MV-4-11 (cell line): ENCODE measurements at places on chromosomes 7 and 10.

GRCh38 chr10:113515161-113515560 is 37.7 kb upstream of the HABP2 start:
- DNase-seq = no peak

DNA sequence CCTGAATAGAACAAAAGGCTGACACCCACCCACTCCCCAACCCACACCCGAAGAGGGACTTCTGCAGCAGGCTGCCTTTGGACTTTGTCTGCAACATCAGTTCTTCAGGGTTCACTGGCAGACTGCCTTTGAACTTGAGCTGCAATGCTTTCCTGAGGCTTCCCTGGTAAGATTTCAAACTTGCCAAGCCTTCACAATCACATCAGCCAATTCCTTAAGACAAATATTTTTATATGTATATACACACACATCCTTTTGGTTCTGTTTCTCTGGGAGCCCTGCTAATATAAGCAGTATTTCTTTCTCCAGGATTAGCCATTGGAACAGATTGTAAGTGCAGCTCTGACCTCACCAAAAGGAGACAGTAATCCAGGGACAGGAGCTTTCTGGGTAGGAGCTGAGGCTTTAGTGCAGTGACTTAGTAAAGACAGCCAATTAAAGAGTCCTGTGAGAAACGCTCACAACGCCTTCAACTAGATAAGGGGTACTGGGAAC is 55.6 kb upstream of the KMT2E start:
- no peak for DNase-seq

- peak; percentile 16 for DNase-seq
Observed at GRCh38 chr10:35372329-35372728, 36.0 kb downstream of the CCNY start.

DNA sequence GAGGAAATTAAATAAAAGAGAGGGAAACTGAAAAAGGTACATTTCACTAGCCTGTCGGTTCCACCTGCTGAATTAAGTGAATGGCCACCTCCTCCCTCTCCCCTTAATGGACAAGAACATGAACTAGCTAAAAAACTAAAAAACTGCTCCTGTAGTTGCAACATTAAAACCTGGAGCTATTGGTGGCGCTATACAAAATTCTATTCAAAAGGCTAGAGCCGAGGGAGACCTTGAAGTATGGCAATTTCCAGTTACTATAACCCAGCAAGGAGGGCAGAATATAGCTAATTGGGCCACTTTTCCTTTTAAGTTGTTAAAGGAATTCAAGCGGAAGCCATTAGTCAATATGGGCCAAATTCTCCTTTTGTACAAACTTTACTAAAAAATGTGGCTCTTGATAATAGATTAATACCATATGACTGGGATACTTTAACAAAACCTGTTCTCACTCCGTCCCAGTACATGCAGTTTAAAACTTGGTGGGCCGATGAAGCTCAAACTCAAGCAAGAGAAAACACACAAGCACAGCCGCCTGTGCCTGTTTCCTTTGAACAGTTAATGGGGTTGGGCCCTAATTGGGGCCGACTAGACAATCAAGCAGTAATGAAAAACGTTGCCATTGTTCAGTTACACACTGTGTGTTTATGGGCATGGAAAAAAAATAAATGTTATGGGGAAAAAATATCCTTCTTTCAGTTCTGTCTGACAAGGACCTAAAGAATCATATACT is 6.5 kb upstream of the CHST3 start:
- no peak for DNase-seq

DNA sequence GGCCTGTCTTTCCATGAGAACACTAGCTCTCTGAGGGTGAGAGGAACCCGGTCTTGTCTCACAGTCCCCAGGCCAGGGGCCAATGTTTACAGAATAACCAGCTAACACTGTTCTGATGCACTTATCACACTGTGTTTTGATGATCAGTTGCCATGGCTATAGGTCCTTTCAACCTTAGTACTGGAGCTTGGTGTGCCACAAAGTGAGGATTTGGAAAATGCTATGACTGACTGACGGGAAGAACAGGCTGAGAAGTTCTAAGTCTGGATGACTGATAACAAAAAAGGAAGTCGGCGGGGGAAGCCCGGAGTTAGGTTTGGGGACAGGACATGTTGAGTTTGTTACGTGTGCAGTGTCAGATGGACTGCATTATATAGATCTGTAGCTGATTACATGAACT is 141.8 kb downstream of the CTTNBP2 start:
- peak; percentile 30 for DNase-seq
